Eye (tissue), 1 donor: ENCODE measurements at places on chromosomes 2 and 18.
A peak's percentile ranks its signal among the peaks of the same experiment; 100 is the strongest.

DNA sequence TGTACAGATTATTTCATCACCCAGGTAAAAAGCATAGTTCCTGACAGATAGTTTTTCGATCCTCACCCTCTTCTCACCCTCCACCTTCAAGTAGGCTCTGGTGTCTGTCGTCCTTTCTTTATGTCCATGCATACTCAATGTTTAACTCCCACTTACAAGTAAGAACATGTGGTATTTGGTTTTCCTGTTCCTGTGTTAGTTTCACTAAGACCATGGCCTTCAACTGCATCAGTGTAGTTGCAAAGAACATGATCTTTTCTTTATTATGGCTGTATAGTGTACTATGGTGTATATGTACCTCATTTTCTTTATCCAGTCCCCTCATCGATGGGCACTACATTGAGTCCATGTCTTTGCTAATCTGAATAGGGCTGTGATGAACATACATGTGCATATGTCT, 184.2 kb downstream of the KCNJ3 start:
- no peak for DNase-seq

DNA sequence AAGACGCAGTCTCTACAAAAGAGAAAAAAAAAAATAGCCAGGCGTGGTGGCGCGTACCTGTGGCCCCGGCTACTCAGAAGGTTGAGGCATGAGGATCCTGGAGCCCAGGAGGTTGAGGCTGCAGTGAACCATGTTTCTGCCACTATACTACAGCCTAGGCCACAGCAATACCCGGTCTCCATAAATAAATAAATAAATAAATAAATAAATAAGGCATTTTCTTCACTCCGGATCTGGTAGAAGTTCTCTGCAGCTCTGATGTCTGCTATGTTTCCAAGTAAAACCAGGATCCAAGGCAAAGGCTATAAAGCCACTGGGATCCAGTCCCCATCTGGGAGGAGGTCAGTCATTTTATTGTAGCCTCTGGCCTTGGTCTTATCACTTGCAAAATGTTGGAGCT, 15.5 kb downstream of the NFE2L2 start:
- no peak for DNase-seq

DNA sequence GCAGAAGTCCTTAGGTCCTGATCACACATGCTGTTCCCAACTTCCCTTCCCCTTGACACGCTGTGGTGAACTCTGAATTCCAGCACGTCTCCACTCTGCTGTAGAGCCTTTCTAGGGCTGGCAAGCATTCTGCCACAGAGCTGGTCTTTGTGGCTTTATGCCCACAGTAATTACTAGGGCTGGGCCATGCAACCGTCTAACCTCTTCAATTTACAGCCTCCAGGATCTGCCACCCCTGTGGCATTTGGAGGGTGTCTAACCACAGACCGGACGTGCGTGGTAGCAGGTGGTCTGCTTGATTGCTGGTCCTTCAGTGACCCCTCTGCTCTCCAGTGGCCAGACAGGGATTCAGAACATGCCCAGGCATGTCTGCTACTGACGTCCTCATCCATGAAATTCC, 43.1 kb upstream of the TGFA start:
- no peak for DNase-seq

DNA sequence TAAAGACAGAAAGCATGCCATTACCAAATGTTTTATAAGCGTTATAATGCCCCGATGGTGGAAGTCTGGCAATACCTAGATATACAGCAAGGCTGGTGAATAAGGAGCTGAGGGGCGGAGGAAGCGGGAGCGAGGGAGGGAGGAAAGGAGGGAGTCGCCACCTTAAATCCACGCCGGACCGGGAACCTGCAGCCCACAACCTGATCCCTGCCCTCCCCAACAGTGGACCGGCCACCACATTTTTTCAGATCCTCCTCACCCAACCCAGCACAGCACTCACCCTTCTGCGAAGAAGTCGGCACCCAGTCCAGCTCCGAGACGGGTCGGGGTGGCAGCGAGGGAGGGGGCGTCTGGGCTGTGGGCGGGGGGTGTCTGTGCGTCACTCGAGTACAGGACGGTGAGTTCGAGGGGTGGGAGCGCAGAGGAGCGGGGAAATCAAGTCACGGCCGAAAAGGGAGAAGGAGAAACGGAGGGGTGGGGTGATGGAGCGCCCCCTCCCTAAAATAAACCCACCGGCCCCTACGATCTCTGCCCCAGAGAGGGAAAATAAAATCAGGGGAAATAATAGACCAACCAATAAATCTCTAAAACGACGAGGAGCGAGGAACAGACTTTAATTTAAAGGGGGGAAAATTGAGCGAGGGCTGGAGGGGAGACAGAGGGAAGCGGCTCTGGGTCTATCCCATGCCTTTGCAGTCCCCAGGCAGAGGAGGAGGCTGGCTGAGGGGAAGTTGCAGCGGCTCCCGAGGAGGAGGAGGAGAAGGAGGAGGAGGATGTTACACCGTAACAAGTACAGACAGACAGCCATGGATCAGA, 96.5 kb upstream of the SERTAD2 start:
- peak; percentile 84 for DNase-seq

DNA sequence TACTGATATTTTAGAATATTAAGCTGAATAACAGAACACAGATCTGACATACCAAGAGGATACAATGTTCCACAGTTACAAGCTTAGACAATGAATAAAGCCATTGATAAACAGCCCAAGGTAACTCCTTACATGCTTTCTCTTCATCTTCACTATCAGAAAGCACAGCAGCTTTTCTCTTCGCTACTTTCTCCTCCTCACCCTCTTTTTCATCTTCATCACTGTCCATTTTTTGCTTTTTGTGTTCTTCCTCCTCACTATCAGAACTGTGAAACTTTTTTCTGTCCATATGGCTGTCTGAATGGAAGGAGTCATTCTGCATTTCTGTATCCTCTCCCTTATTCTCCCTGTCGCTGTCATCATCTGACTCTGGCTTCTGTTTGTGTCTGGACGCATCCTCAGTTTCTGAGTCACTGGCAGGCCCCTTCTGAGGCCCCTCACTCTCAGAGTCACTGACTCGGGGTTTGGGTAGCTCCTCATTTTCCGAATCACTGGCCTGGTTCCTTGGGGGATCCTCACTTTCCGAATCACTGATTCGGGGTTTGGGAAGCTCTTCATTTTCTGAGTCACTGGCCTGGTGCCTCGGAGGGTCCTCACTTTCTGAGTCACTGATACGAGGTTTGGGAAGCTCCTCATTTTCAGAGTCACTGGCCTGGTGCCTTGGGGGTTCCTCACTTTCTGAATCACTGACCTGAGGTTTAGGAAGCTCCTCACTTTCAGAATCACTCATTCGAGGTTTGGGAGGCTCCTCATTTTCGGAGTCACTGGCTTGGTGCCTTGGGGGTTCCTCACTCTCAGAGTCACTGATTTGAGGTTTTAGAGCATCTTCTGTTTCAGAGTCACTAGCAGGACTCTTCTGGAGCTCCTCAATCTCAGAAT, 21.5 kb downstream of the IWS1 start:
- no peak for DNase-seq

DNA sequence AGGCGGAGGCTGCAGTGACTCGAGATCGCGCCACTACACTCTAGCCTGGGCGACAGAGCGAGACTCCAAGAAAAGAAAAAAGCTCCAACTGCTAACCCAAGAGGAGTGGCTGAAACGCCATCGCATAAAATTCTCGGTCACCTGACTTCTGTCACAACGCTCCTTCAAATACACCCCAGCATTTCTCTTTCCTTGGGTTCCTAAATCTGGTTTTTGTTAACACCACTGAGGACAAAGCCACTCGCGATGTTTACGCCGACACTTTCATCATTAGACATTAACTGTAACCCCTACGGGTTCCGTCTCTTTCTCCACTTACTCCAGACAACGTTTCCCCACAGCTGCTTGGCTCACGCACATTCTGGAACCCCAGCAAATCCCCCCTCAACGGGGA, 679 bp downstream of the CLK1 start:
- peak; percentile 94 for DNase-seq

- DNase-seq = no peak
These were observed 114.5 kb upstream of the HNRNPA3 start for GRCh38 chr2:177098001-177098613.

GRCh38 chr2:2831633-2832032, 500.6 kb upstream of the MYT1L start:
- peak; percentile 89 for DNase-seq

DNA sequence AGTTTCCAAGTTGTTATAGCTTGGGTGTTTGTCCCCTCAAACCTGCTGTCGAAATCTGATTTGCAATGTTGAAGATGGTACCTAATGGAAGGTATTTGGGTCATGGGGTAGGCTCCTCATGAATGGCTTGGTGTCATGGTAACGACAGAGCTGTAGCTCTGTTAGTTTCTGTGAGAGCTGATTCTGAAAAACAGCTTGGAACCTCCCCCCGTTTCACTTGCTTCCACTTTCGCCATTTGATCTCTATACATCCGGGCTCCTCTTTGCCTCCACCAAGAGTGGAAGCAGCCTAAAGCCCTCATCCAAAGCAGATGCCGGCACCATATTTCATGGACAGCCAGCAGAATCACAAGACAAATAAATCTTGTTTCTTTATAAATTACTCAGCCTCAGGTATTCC, 1035.1 kb upstream of the SLC39A10 start:
- no peak for DNase-seq

DNA sequence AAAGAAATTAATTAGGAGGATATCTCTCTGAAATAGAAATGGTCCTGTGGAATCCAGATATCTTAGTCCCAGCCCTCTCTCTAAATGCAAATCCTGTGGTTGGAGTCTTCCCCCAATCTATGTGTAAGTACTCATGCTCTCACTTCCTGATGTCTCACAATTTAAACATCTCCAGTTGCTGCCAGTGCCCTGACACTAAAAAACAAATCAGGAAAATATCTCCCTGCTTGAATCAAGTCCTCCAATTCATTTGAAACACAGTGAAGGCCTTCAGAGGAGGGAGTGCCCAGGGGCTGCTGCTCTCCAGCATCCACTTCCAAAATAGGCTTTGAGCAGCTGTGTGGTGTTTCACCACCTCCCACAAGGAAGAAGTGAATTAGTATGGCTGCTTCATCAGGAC, 413.8 kb downstream of the RAD51AP2 start:
- no peak for DNase-seq

DNA sequence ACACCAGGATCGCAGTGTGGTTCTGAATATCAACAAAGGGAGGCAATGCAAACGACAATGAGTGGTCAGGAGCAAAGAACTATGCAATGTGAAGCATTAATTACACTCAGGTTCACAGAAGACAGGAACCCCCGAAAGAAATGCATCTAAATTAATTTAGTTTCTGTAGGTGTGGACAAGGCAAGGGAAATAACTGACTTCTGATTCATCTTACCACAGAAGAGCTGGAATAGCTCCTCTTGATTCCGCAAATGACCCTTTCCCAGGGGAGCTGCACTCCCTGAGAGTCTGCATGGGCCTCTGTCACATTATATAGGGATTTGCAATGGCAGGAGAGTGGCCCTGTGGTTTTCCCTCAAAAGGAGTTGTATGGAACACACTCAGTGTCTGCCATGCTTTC, 263.9 kb upstream of the APCDD1 start:
- DNase-seq = no peak

DNA sequence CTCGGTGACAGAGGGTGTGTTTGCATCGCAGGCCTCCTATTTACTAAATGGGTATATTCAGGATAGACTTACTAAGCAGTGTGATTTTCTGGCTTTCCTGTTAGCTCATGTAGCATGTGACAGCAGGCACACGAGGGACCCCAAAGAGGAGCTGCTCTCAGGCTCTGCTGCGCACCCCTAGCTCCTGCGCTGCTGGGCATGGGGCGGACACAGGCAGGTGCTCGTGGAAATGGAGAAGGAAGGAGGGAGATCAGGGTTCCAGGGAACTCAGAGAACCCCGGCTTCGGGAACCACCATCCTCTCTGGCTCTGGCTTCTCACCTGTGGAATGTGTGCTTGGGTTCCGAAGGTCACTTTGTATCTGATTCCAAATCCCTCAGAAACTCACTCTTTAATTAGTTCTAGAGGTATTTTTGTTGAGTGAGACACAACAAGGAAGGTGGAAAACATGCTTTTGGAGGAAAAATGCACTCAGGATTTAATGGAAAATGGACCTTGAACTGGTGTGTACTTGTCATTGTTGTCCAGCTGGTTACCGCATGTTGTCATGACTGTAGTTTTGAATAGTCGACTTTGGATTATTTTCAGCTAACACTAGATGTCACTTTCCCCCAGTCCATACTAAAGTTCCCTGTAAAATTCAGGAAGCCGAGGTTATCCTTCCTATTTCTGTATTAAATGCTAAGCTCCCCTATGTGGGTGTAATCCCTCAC, 3.5 kb downstream of the SNTG2 start:
- peak; percentile 45 for DNase-seq

DNA sequence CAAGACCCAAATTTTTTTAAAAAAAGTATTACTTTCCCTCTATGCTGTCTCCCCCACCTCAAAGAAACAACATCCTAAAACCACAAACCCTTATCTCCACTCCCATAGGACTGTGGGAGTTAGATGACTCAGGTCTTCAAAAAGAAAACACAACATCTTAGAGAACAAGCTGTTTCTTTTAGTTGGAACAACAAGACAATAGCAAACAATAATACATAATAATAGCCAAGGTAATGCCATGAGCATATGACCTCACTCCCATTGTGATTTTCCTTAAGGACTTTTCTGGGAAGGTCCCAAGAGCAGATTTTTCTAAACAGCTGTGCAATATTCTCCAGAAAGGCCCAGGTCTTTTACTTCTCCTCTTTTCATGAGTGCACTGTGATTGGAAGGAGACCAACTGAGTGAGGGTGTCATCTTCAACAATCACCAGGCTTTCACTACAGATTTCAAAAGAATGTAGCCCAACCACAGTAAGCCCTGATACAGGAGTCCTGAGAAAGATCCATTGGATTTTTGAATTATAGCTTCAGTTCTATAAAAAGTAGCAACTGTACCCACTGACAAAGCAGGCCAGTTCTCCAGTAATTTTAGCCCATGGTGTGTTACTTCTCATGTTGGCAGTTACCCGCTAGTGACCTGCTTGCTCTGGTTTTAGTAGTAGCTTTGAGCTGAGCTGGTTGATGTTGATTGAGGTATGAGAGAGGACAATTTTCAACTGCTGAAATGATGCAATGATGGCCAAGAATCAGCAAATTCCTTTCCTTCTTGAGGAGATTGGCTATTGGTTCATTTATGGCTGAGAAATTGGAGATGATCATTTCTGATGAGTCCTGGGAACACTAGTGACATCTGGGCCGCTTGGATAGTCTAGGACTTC, 144.5 kb upstream of the TCF4 start:
- no peak for DNase-seq

DNA sequence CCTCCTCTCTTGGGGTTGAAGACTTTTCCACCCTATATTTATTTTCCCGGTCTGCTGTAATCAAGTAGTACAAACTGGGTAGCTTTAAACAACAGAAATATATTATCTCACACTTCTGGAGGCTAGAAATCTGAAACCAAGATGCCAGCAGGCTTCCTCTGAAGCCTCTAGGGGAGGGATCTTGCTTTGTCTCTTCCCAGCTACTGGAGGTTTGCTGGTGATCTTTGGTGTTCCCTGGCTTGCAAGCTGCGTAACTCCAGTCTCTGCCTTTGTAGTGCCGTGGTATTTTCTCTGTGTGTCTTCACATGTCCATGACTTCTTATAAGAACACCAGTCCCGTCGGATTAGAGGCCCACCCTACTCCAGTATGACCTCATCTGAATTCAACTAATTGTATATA, 44.4 kb downstream of the MYO3B start:
- DNase-seq = no peak

- no peak for DNase-seq
These were observed 7.5 kb upstream of the CPS1 start for GRCh38 chr2:210548878-210549384.
